ENCODE measurements at places on chromosomes 11 and 22.

DNA sequence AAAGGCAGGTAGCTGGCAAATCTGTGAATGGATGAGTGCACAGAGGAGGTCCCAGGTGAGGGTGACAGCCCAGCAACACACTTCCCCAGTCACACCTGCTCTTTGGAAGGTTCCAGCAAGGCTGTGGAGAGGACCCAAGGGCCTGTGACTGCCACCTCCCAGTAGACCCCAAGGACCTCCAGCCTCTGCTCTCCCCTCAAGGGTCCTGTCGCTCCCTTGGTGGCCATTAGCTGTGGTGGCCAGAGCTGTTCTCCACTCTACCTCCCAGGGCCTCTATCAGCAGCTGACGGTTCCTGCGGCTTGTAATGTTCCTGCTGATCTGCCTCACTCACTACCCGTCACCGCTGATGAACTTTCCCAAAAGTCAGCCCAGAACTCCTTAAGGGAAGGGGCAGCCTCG lies 93.0 kb downstream of the SWAP70 start:
- DNase-seq, result no peak

DNA sequence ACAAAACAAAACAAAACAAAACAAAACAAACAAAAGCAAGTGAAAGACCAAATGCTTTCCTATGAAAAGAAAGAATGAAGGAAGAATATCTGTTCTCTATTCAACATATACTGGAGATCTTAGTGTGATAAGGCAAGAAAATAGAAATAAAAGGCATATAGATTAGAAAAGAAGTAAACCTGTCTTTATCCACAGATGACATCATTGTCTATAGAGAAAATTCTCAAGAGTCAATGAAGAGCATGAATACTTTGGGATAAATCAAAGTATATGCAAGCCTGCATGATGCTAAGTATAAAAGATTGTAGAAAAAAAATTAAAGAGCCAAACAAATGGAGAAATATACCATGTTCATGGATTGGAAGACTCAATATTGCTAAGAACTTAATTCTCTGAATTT lies 17.6 kb downstream of the C2CD3 start:
- DNase-seq, result no peak

GRCh38 chr11:64292460-64293254 lies 1.6 kb downstream of the KCNK4 start:
- no peak for DNase-seq

GRCh38 chr11:105274631-105275030 lies 135.1 kb upstream of the CARD18 start:
- DNase-seq, result no peak

- DNase-seq, result no peak
Observed at GRCh38 chr11:112361396-112361795, 100.7 kb upstream of the PLET1 start.

DNA sequence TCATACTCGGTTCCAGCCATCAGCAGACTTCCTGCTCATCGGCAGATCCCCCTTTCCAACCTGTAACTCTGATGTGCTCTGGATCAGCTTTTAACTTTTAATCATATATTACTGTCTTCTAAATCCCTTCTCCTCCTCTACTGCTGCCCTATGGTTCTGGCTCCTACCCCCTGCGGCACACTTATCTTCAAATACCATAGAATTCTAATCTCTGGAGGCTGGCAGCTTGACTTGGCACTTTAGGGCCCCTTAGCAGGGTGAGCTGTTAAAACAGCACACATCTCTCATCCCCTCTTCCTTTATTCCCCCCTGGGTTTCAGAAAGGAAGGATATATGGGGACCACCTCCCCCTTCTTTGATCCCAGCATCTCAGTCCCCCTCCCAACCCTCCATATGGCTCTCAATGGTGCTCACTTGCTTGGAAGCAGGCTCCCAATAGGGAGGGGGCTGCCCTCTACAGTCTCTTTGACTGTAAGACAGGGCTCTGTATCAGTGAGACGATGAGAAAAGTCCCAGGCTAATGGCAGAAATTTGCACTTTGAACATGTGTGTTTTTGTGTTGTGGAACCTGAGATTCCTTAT lies 4.4 kb upstream of the CNTF start:
- DNase-seq, result no peak

DNA sequence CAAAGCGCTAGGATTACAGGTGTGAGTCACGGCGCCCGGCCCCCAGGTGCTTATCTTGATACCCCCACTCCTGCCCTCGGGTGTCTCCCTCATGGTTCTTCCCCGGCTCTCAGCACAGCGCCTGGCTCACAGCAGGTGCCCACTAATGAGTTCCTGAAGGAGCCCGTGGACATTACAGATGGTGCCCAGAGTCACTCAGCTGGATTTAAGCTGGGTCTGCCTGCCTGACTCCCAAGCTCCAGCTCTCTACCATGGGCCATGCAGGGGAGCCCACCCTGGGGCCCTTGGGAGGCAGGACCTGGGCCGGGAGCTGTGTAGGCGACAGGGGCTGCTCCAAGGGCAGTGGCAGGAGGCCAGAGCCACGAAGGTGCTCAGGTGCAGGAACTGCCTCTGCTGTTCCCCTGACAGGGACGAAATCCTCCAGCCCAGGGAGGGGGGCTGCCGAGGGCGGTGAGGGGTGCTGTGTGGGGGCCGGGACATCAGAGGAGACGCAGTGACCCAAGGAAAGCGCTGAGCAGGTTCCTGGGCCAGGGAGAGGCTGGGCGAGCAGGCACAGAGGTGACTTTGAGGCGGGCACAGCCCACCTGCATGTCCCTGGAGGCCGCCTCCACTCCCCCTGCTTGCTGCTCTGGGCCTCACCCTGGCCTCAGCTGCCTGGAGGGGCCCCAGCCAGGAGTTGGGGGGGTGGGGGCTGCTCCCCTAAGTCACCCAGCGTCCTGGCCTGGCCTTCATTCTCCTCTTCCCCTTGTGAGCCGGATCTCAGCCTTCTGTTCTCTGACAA lies 14.6 kb upstream of the FLRT1 start:
- no peak for DNase-seq

DNA sequence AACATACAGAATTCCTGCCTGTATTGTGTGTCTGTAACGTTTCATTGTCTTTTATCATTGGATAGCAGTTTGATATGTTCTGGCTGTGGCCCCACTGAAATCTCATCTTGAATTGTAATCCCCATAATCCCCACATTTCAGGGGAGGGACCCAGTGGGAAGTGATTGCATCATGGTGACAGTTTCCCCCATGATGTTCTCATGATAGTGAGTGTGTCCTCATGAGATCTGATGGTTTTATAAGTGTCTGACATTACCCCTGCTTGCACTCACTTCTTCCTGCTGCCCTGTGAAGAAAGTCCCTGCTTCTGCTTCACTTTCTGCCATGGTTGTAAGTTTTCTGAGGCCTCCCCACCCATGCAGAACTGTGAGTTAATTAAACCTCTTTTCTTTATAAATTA lies 19.6 kb upstream of the MTMR2 start:
- no peak for DNase-seq

- no peak for DNase-seq
Observed at GRCh38 chr11:124942466-124943253, 6.8 kb upstream of the HEPACAM start.

DNA sequence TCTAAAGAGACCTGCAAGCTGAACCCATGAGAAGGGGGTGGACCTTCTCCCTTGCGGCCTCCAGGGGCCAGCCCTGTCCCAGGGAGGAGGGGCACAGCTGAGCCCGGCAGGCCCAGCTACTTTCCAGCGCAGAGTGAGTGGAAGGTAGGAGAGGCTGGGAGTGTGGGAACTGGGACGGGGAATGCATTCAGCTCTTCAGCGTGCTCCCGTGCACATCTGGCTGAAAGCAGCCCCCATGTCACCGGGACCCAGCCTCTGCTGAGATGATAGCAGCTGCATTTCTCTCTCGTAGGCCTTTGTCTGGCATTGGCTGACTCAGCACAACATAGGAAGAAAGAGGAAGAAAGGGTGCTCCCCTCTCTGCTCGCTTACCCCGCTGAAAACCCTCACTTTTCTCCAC lies 951.5 kb downstream of the TBC1D22A start:
- DNase-seq, result no peak

- no peak for DNase-seq
Observed at GRCh38 chr22:25389541-25389919, 170.1 kb downstream of the CRYBB2 start.

DNA sequence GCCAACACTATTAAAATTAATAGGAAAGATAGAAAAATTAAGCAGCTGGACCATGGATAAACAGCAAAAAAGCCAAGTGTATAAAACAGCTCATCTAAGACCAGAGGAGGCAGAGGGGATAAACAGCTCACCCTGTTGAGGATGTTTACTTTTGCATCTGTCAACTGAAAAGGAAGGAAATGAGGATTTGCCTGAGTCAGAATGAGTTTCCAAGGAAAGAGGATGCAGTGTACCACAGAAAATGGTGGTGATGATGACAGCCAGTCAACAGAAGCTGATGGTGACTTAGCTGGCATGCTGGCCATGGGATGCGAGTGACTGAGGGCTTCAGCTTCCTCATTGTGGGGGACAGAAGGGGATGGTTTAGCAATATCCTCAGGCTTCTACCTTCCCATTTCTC lies 183.5 kb downstream of the KIRREL3 start:
- no peak for DNase-seq

DNA sequence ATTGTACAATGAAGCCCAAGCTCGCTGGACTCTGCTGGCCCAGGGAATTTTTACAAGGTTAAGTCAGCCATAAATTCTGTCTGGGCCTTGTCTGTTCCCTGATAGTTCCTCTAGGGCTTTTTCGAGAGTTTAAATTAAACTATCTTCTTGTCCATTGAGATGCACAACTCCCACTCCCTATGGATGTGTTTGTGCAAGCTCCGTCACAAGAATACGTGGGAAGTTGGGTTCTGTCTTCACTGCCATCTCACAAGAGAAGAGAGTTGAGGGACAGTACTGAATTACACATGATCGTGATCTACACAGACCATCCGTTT lies 153.6 kb upstream of the TTC12 start:
- DNase-seq, result no peak

DNA sequence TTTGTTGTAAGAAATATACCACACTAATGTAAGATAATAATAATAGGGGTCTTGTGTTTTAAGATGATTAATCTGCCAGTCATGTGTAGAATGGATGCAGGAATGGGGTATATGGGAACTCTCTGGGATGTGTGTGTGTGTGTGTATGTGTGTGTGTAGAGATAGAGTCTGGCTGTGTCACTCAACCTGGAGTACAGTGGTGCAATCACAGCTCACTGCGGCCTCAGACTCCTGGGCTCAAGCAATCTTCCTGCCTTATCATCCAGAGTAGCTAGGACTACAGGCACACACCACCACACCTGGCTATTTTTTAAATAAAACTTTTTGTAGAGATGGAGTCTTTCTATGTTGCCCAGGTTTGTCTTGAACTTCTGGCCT lies 11.5 kb upstream of the PANX1 start:
- no peak for DNase-seq

DNA sequence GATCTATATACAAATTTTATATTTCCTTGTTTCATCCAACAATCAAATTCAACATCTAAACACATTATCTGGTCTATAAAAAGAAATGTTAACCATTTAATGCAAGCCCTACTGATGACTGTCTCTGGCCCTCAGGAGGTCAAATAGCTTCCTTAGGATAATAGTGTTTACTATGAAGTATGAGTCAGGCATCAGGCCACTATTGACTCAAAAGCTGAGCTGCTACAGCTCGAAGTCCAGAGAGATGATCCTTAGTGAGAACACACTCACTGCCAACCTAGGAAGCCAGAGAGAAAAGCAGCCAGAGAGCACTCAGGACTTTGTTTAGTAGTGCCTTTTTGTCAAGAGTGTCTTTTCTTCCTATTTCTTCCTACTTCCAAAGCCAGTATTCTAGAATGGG lies 171.8 kb downstream of the SOX6 start:
- DNase-seq, result no peak

GRCh38 chr11:10539339-10539738 lies 1.6 kb downstream of the RNF141 start:
- DNase-seq, result no peak

GRCh38 chr11:87437844-87438223 lies 400.1 kb downstream of the TMEM135 start:
- DNase-seq, result no peak

GRCh38 chr11:61482513-61482912 lies 26.0 kb upstream of the LRRC10B start:
- DNase-seq, result peak; percentile 47

DNA sequence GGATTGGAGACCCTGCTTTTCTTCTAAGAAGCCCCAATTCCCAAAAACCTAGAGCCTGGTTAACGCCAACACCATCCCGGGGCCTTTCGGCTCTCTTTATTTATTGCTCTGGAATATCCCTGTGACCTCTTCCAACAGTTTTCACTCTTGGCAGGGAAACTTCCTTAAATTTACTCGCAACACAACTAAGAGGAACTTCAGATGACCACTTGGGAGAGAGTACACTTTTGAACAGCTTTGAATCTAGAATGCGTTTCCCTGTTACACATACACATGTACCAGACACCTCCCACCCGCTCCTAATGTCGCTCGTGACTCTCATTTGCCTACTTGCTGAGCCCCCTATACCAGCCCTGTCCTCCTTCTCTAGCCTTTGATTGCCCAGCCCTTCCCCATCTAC lies 19.4 kb downstream of the TUBA8 start:
- no peak for DNase-seq

- DNase-seq, result no peak
Observed at GRCh38 chr11:123235656-123236261, 40.7 kb upstream of the CLMP start.

GRCh38 chr11:128897826-128898225 lies 6.7 kb downstream of the KCNJ5 start:
- no peak for DNase-seq

- DNase-seq, result no peak
Observed at GRCh38 chr22:37328017-37328416, 45.7 kb downstream of the CYTH4 start.

DNA sequence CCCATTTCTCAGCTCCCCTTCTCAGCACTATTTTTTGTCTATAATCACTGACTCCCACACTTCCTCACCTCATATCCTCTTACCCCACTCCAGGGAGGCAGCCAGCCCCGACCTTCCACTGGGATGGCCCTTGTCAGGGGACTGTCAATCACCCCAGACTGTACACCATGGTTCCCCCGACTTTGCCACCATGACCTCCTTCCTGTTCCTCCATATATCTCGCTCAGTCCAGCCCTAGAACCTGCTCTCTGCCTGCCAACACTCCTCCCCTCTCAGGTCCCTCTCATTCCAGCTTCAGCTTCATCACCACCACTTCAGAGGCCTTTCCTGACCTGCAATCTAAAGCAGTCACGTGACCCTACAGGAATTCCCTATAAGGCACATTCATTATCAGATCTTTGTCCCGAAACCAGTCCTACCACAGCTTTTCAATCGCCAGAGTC lies 16.5 kb downstream of the PRPF19 start:
- no peak for DNase-seq

DNA sequence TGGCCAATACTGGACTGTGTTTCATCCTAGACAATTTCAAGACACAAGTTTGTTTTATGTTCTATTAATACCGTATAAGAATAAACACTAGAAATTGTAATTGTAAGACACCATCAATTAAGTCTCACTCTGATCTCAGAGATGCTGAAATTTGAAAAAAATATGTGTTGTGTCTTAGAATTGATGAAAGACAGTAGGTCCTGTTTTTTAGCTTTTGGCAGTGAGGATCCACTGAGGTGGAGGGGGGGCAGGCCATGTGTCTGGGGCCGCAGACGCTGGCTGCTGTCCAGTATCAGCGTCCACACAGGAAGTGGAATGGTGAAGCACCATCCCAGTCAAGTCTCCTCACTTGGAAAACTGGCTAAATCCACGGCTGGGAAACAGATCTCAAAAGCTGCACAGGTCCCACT lies 22.5 kb upstream of the ALG8 start:
- no peak for DNase-seq

- DNase-seq, result no peak
Observed at GRCh38 chr11:79108851-79109250, 332.0 kb downstream of the TENM4 start.

GRCh38 chr11:116379185-116379828 lies 393.5 kb downstream of the BUD13 start:
- DNase-seq, result no peak
